ENCODE measurements at places on chromosomes 3 and 15.

- H3K4me1 ChIP-seq = peaks cover 6% of the 10 kb centered on the region
- H3K27me3 ChIP-seq = peaks cover 4% of the 10 kb centered on the region
- H3K27ac ChIP-seq = no peak overlapping the region
- DNase-seq = no peak
- H3K36me3 ChIP-seq = no peaks in the 10 kb centered on the region
Measured at GRCh38 chr15:53555226-53555625, 204.2 kb downstream of the WDR72 start.

DNA sequence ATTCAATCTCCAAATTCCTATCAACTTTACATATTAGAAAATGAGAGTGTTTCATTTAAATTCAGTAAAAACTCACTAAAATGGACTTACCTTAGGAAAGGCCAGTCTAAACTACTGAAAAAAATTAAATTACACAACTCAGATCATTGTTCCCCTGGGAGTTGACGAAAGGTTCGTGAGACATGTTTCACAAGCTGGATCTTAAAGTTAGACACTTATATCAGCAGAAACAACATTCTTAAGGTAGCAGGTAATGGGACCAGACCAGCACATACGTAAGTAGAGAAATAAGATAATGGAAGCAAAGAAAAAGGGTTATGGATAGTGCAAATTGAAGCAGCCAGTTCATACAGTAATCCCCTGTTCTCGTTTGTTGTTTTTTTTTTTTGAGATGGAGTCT, 8.9 kb downstream of the RFX7 start:
- peaks cover 73% of the 10 kb centered on the region for H3K36me3 ChIP-seq
- peaks cover 9% of the 10 kb centered on the region for H3K4me1 ChIP-seq
- H3K4me3 ChIP-seq = no peak overlapping the region
- no peaks in the 10 kb centered on the region for H3K27me3 ChIP-seq
- no peak for DNase-seq

DNA sequence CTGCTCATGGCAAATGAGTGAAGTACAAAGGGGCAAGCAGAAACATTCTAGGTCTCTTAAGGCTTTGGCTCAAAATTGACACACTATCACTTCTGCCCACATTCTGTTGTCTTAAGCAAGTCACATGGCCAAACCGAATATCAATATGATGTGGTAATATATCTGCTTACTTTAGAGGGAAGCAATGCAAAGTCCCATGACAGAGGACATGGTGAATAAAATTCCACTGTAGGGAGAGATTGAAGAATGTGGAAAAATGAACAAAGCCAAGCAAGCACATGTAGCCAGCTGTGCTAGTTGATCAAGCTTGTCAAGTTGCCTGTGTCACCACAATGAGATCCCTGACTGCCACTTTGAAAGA, 11.2 kb upstream of the TBC1D5 start:
- no peak overlapping the region for H3K27ac ChIP-seq
- no peak for DNase-seq
- no peaks in the 10 kb centered on the region for H3K27me3 ChIP-seq
- H3K36me3 ChIP-seq = no peaks in the 10 kb centered on the region

DNA sequence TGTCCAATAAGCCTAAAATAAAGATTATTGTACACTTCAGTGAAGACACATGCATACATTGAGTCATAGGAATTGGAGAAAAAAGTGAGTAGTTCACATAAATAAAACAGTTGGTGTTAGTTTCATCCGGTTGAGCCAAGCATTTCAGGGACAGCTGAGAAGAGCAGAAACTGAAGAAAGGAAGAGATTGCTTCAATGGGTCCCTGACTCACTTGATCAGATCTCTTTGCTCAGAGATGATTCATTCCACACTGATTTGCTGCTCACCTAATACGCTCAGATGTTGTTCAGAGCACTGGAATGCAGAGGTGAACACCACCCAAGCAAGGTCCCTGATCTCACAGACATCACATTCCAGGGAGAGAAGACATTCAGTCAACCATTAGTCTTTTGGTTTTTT, 93.7 kb downstream of the RAD18 start:
- H3K4me1 ChIP-seq = peaks cover 30% of the 10 kb centered on the region
- no peaks in the 10 kb centered on the region for H3K27me3 ChIP-seq
- no peaks in the 10 kb centered on the region for H3K36me3 ChIP-seq
- no peak overlapping the region for H3K4me3 ChIP-seq

- DNase-seq = no peak
- no peak overlapping the region for H3K27ac ChIP-seq
- H3K4me1 ChIP-seq = peaks cover 54% of the 10 kb centered on the region
- H3K27me3 ChIP-seq = no peaks in the 10 kb centered on the region
Measured at GRCh38 chr15:37138591-37139215, 38.4 kb upstream of the MEIS2 start.

DNA sequence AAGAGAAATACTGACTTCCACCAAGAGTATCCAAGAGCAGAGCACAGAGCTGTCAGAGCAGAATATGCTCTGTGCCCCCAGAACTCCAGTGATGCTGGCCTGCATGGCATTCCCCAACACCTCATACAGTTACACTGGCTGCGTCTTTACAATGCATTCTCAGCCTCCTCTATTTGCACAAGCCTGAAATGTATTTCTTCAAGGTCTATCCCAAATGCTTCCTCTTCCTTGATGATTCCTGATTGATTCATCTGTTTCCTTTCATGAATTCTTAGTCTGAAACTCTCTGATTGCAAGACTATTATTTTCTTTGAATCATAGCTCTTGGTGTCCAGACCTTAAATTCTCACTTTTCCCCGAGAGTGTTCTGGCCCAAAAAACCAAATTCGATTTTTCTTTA, 664.7 kb downstream of the MECOM start:
- DNase-seq = no peak
- H3K27me3 ChIP-seq = no peaks in the 10 kb centered on the region
- no peak overlapping the region for H3K4me3 ChIP-seq

DNA sequence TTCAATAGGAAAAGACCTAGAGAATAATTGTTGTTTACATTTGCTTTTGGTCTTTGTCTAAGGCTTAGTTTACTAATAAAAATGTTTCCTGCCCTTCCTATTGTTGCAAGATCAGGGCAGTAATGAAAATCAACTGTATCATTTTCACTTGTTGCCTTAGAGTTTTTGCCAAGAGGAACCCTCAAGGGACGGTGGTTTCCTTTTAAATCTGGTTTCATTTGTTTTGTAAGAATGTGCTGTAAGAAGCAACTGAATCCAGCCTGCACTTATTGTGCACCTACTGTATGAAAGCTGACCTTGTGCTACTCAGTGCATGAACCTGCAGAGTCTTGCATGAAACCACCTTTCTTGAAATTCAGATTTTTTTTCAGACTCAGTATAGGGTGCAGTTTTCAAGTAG, 5.3 kb downstream of the IGF1R start:
- H3K4me3 ChIP-seq = no peak overlapping the region
- H3K36me3 ChIP-seq = no peaks in the 10 kb centered on the region
- no peak for DNase-seq
- H3K27me3 ChIP-seq = no peaks in the 10 kb centered on the region
- peaks cover 40% of the 10 kb centered on the region for H3K4me1 ChIP-seq
- H3K27ac ChIP-seq = no peak overlapping the region

DNA sequence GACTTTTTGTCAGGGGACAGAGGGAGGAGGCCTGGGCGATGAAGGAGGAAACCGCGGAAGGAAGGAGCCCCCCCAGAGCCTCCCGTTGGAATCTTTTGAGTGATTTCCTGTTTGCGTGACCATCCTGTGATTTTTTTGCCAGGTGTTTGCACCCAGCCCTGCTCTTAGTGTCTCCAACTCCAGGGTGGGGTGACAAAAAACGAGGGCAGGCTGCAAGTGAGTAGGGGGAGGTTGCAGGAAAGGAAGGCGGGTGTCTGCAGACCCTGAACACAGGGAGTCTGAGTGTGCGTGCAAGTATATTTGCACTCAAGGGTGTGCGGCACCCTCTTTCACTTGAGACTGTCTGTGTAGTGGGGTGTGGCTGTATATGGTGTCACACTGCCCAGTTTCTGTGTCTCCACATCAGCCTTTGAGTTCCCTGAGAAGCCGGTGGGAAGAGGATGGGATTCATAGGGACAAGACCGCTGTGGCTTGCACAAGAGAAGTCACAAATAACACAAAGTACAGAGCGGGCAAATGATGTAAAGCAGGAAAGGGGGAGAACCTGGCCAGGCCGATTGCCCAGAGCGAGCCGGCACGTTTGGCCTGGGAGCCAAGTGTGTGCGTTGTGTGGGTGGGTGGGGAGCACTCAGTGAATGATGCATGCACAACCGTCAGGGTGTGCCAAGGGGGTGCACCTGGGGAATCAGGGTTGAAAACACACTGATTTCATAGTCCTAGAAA, 6.6 kb downstream of the ISLR2 start:
- no peak for DNase-seq
- peaks cover 30% of the 10 kb centered on the region for H3K4me1 ChIP-seq
- peaks cover 83% of the 10 kb centered on the region for H3K27me3 ChIP-seq
- peaks cover 2% of the 10 kb centered on the region for H3K36me3 ChIP-seq
- peak overlapping the region; percentile 68 for H3K4me3 ChIP-seq

- no peaks in the 10 kb centered on the region for H3K27me3 ChIP-seq
- DNase-seq = no peak
- H3K27ac ChIP-seq = no peak overlapping the region
- peaks cover 11% of the 10 kb centered on the region for H3K36me3 ChIP-seq
- H3K4me3 ChIP-seq = no peak overlapping the region
- peaks cover 13% of the 10 kb centered on the region for H3K4me1 ChIP-seq
Measured at GRCh38 chr3:189517981-189518380, 113.2 kb upstream of the TP63 start.

- peaks cover 2% of the 10 kb centered on the region for H3K27me3 ChIP-seq
- H3K4me3 ChIP-seq = no peak overlapping the region
- H3K36me3 ChIP-seq = no peaks in the 10 kb centered on the region
- H3K4me1 ChIP-seq = no peaks in the 10 kb centered on the region
- no peak overlapping the region for H3K27ac ChIP-seq
- no peak for DNase-seq
Measured at GRCh38 chr15:86502301-86502700, 422.6 kb downstream of the AGBL1 start.

- H3K4me1 ChIP-seq = no peaks in the 10 kb centered on the region
- DNase-seq = no peak
- no peaks in the 10 kb centered on the region for H3K36me3 ChIP-seq
- H3K4me3 ChIP-seq = no peak within 1 kb of the TSS
Measured at GRCh38 chr3:58666683-58667082, at the start of gene FAM3D. Gene FAM3D, minus strand, starts transcription at chr3:58666774. Its CDS starts 11,211 bp downstream, at chr3:58655563.

DNA sequence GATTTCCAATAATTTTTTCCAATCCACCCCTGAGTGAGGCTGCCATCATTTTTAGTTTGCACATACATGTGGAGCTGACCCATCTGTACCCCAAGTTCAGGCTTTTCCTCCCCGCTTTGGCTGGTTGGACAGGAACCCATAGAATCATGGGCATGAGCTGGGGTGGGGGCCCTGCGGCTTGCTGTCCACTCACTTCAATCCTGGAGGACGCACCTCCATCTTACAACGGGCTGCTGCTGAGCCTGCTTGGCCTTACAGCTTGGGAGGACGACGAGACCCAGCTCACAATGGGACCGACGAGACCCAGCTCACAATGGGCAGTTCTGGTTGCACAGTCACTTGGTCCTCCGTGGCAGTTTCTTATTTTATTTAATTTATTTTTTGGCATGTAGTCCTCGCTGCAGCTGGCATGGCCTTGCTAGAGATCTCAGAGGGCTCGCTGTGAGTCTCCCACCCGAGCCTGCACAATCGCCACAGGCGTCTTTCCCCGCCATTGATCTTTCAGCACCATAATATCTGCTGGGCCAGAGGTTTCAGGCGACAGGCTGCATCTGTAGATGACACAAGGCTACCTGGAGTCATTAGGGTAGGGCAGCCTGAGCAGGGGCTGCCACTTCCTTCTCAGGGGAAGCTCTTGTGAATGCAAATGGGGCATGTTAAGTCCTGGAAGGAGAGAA, 19.6 kb upstream of the EPHB3 start:
- H3K27me3 ChIP-seq = peaks cover 77% of the 10 kb centered on the region
- H3K4me3 ChIP-seq = no peak overlapping the region
- H3K4me1 ChIP-seq = peaks cover 4% of the 10 kb centered on the region
- no peaks in the 10 kb centered on the region for H3K36me3 ChIP-seq

DNA sequence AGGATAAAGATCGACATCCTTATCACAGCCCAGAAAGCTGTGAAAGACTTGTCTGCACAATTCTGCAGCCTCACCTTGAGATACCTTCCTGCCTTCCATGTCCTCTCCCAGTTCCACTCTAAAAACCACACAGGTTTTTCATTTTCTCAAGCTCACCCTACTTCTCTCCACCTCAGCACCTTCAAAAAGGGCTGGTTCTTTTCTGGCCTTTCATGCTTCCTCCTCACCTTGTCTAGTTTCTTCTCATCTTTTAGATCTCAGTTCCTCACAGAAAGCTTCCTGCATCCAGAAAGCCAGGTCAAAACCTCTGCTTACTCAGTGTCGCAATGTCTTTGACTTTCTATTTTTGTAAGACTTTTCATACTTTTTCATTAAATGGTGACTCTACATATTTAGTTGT, 140.2 kb upstream of the STT3B start:
- peaks cover 3% of the 10 kb centered on the region for H3K36me3 ChIP-seq
- H3K4me3 ChIP-seq = no peak overlapping the region
- H3K27ac ChIP-seq = no peak overlapping the region
- H3K4me1 ChIP-seq = peaks cover 17% of the 10 kb centered on the region

- H3K4me3 ChIP-seq = no peak overlapping the region
- H3K27me3 ChIP-seq = peaks cover 14% of the 10 kb centered on the region
- H3K4me1 ChIP-seq = no peaks in the 10 kb centered on the region
- no peak for DNase-seq
- H3K36me3 ChIP-seq = no peaks in the 10 kb centered on the region
- H3K27ac ChIP-seq = no peak overlapping the region
Measured at GRCh38 chr15:101391431-101391830, 96.4 kb upstream of the SNRPA1 start.

DNA sequence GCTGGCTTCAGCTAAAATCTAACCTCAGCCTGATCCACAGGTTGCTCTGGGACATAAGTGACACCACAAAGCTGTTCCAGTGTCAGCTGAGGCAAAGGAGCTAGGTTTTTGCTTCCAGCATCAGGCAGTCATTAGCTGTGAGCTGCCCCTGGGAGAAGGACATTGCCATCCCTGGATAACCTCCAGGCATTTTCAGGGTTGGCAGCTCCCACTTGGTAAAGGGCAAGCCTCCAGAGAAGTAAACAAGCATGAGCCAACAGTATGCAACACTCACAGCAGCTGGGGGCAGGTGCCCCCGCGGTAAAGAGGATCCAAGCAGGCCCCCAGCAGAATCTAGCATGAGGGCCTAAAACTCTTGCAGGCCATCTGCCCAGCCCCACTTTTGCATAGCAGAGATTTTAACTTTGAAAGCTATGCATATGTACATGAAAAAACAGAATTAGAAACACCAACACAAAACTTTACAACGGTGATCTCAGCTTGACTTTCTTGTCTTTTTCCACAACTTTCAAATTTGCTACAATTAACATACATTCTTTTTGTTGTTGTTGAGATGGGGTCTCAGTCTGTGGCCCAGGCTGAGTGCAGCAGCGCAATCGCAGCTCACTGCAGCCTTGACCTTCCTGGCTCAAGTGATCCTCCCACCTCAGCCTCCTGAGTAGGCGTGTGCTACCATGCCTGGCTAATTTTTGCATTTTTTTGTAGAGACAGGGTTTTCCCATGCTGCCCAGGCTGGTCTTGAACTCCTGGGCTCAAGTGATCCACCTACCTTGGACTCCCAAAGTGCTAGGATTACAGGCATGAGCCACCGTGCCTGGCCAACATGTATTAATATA, 83.8 kb upstream of the TPM1 start:
- DNase-seq = no peak
- H3K27ac ChIP-seq = no peak overlapping the region
- H3K4me3 ChIP-seq = no peak overlapping the region
- peaks cover 4% of the 10 kb centered on the region for H3K4me1 ChIP-seq
- H3K36me3 ChIP-seq = no peaks in the 10 kb centered on the region

- DNase-seq = no peak
- no peak overlapping the region for H3K4me3 ChIP-seq
- H3K27ac ChIP-seq = no peak overlapping the region
- H3K36me3 ChIP-seq = peaks cover 6% of the 10 kb centered on the region
- H3K4me1 ChIP-seq = peaks cover 36% of the 10 kb centered on the region
- H3K27me3 ChIP-seq = no peaks in the 10 kb centered on the region
Measured at GRCh38 chr3:168870892-168871291, 775.2 kb upstream of the GOLIM4 start.

All from mesothelial cell of epicardium (in vitro differentiated cells).